ENCODE measurements at places on chromosomes 5 and 9. TPM values are rescaled to one million over a fixed set of nuclear protein-coding genes. Genes with fewer than 3 reads are reported as not detected.

- peak; percentile 80 for DNase-seq
- no peaks in the 10 kb centered on the region for H3K36me3 ChIP-seq
- H3K4me1 ChIP-seq, result peaks cover 15% of the 10 kb centered on the region
- peaks cover 40% of the 10 kb centered on the region for H3K27me3 ChIP-seq
- no peak overlapping the region for H3K4me3 ChIP-seq
- no peak overlapping the region for H3K27ac ChIP-seq
Measured at GRCh38 chr5:173293817-173294672, 34.2 kb downstream of the STC2 start.

GRCh38 chr9:132717326-132717945, 47.2 kb downstream of the GTF3C4 start:
- H3K4me1 ChIP-seq, result peaks cover 6% of the 10 kb centered on the region
- H3K27me3 ChIP-seq, result peaks cover 23% of the 10 kb centered on the region
- no peaks in the 10 kb centered on the region for H3K36me3 ChIP-seq
- no peak overlapping the region for H3K27ac ChIP-seq
- no peak overlapping the region for H3K4me3 ChIP-seq

DNA sequence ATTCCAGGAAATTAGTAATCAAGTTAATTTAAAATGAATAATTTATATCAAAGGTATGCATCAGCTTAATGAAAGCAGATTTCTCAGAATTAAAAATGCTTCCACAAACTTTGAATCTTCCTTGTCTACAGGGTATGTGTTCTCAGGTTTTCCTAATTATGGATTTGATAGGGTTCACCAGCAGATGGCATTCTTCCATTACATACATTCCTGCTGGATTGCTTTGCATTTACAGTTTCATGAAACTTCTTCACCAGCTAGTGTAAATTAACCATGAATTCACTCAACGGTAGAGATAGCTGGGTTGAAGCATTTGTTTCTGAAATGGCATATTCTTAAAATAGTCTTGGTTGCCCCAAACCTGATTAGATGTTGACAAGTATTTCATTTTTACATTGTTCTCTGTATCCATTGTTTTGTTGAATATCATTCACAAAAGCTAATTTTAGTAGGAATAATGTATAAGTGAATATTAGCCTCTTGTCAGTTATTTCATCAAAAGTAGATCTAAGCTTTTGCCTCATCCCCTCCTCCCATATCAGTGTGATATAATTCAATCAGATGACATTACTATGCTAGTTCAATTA, 68.7 kb upstream of the WDR41 start:
- no peaks in the 10 kb centered on the region for H3K36me3 ChIP-seq
- no peak overlapping the region for H3K27ac ChIP-seq
- H3K27me3 ChIP-seq, result peaks cover 1% of the 10 kb centered on the region
- no peaks in the 10 kb centered on the region for H3K4me1 ChIP-seq
- DNase-seq, result no peak

DNA sequence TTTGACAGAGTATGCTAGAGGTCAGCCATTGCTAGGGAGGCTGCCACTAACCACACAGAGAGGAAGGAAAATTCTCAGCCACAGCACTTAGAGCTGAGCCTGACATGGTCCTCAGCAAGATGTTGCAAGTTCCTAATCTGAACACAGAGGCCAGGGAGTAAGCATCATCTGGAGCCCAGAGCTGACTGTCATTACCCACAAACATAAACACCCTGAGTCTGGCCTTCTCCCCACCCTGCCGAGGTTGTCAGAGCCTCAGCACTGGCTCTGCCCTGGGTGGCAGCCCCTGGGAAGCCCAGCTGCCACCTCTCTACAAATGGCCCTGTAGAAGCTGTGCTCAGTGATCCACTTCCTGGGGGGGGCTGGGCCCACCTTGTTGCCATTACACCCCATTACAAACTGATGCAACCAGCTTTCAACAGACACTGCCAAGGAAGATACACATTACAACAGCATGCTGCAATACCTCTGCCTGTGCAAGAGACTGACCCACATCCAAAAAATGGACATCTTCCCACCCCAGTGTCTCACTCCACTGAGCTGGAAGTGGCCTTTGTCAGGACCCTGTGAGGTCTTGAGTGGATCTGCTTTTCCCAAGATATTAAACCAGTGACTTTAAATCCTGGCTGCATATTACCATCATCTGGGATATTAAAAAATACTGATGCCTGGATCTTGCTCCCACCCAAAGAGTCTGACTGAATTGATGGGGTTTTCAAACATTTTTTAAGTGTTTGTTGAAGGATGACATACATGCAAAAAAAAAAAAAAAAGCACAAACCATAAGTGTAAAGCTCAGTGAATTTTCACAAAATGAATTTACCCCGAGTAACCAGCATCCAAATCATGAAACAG, 33.0 kb downstream of the IRF1 start:
- H3K36me3 ChIP-seq, result peaks cover 20% of the 10 kb centered on the region
- DNase-seq, result peak; percentile 53
- H3K4me3 ChIP-seq, result no peak overlapping the region
- H3K27me3 ChIP-seq, result no peaks in the 10 kb centered on the region

- peaks cover 60% of the 10 kb centered on the region for H3K27me3 ChIP-seq
- H3K4me3 ChIP-seq, result no peak overlapping the region
- no peak overlapping the region for H3K27ac ChIP-seq
Measured at GRCh38 chr5:73337586-73338255, 110.9 kb downstream of the FOXD1 start.

GRCh38 chr5:14956423-14957046, 85.0 kb upstream of the ANKH start:
- no peaks in the 10 kb centered on the region for H3K36me3 ChIP-seq
- no peaks in the 10 kb centered on the region for H3K4me1 ChIP-seq
- H3K27ac ChIP-seq, result no peak overlapping the region
- no peaks in the 10 kb centered on the region for H3K27me3 ChIP-seq
- no peak for DNase-seq
- no peak overlapping the region for H3K4me3 ChIP-seq

Gene TOR2A
- 12.7 TPM for total RNA-seq

GRCh38 chr5:8997542-8998070, 548.3 kb downstream of the SEMA5A start:
- no peak for DNase-seq
- H3K36me3 ChIP-seq, result no peaks in the 10 kb centered on the region

- H3K27me3 ChIP-seq, result peaks cover 15% of the 10 kb centered on the region
- no peak overlapping the region for H3K27ac ChIP-seq
- H3K4me3 ChIP-seq, result no peak overlapping the region
- DNase-seq, result no peak
- H3K4me1 ChIP-seq, result peaks cover 3% of the 10 kb centered on the region
Measured at GRCh38 chr5:35114698-35115097, 66.9 kb upstream of the AGXT2 start.

Gene C5orf24
- total RNA-seq, result 21.9 TPM

Gene TRPM3
- not detected for total RNA-seq

DNA sequence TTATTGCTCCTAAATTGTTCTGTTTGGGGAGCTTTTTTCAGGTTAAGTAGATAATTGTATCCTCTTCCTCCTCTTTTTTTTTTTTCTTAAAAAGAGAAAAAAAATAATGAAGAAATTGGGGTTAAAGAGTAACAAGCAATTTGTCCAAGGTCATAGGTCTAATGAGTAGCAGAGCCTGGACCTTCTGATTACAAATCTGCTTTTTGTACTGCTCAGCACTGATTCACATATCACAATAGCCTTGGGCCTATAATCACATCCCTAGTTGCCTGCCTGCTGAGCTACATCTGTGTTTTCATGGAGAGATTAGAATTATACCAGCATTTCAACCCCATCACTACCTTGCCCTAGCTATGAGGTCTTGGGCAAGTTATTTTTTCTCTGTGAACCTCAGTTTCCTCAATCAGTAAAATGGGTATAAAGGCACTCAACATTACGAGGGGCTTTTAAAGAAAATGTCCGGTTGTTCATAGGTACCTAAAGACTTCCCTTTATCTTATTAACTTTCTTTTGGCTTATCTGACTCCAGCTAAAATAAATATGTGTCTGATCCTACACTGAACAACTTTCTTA, 152.3 kb downstream of the BAAT start:
- no peak overlapping the region for H3K27ac ChIP-seq
- H3K4me3 ChIP-seq, result no peak overlapping the region
- no peaks in the 10 kb centered on the region for H3K4me1 ChIP-seq
- DNase-seq, result no peak

- H3K27me3 ChIP-seq, result peaks cover 2% of the 10 kb centered on the region
- DNase-seq, result no peak
- H3K36me3 ChIP-seq, result no peaks in the 10 kb centered on the region
- no peak overlapping the region for H3K27ac ChIP-seq
Measured at GRCh38 chr9:76916231-76916630, 10.3 kb upstream of the PRUNE2 start.

- H3K4me1 ChIP-seq, result peaks cover 3% of the 10 kb centered on the region
- DNase-seq, result peak; percentile 62
- no peaks in the 10 kb centered on the region for H3K36me3 ChIP-seq
- no peak overlapping the region for H3K27ac ChIP-seq
- H3K27me3 ChIP-seq, result peaks cover 7% of the 10 kb centered on the region
- H3K4me3 ChIP-seq, result no peak overlapping the region
Measured at GRCh38 chr5:171484460-171484899, 65.0 kb downstream of the FGF18 start.

Gene OCLN
- total RNA-seq, result 0.83 TPM

DNA sequence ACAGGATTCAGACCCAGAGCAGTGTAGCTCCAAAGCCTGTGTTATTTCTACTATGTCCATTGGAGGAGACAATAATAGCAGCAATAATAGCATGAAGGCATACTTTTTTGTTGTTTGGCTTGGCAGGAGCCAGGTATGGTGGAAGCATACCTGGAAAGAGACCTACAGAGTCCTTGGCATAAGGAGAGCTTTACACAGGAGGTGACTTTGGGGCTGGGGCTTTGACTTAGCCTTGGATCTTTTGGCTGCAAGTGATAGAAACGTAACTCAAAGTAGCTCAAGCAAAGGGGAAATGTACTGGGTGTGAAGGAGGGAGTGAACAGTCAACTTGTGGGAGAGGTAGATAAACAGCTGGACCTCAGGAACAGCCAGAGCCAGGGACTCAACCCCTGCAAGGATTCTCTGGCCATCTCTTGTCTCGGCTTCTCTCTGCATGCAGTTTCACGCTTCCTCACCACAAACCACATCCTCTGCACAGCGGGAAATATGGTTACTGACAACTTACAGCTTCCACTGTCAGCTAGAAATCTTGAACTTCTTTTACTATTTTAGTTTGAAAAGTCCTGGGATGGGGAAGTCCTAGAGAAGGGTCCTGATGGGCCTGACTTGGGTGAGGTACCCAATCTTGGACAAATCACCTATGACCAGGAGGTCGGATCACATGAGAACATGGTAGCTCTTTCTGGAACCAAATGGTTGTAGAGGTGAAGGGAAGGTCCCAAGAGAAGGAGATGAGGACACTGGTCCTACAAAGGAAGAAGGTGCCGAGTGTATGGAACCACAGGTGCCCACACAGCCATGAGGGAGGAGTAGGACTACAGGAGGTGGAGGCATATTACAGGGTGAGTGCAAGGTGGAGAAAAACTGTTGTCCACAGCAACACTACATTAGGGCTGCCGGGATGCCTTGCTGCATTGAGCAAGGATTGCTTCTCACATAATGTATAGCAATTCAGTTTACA, 47.0 kb upstream of the TGFBR1 start:
- peak overlapping the region; percentile 54 for H3K4me3 ChIP-seq
- H3K4me1 ChIP-seq, result peaks cover 64% of the 10 kb centered on the region
- H3K27me3 ChIP-seq, result no peaks in the 10 kb centered on the region
- no peaks in the 10 kb centered on the region for H3K36me3 ChIP-seq

DNA sequence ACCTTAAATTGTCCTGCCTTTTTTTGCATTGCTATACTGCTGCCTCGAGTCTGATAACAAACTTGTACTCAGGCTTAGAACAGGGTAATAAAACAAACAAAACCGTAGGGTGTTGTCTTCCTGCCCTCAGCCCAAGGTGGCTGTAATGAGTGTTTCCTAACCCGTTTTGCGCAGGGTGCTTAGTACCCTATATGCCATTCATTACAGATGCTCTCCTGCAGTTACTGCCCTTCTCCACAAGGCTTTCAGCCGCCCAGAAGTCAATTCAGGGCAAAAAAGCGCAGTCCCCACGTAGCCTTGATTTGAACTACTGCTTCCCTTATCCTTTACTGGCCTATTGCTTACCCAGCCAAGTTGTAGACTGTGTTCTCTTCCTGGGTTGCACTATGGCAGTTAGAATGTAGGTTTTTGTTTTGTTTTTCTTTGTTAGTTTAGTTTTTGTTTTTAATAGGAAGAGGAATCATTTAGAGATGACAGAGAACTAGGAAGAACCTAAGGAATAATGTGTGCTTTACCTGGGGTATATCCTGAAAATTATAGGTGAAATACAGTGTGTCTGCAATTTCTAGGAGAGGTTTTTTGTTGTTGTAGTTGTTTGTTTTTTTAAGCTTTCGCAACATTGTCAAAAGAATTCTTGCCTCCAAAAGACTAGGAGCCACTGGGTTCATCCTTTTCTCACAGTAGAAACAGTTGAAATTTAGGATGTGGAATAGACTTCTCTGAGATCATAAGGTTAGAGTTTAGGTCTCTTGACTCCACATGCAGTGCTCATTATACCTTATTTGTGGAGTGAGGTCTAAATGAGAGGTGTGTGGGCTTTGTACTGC, 1.3 kb downstream of the HMGXB3 start:
- peak; percentile 77 for DNase-seq
- peaks cover 18% of the 10 kb centered on the region for H3K36me3 ChIP-seq
- H3K27me3 ChIP-seq, result no peaks in the 10 kb centered on the region
- peaks cover 43% of the 10 kb centered on the region for H3K4me1 ChIP-seq
- H3K4me3 ChIP-seq, result peak overlapping the region; percentile 86

- no peaks in the 10 kb centered on the region for H3K4me1 ChIP-seq
- no peak overlapping the region for H3K4me3 ChIP-seq
- DNase-seq, result no peak
Measured at GRCh38 chr9:126017758-126018157, 270.6 kb downstream of the PBX3 start.

DNA sequence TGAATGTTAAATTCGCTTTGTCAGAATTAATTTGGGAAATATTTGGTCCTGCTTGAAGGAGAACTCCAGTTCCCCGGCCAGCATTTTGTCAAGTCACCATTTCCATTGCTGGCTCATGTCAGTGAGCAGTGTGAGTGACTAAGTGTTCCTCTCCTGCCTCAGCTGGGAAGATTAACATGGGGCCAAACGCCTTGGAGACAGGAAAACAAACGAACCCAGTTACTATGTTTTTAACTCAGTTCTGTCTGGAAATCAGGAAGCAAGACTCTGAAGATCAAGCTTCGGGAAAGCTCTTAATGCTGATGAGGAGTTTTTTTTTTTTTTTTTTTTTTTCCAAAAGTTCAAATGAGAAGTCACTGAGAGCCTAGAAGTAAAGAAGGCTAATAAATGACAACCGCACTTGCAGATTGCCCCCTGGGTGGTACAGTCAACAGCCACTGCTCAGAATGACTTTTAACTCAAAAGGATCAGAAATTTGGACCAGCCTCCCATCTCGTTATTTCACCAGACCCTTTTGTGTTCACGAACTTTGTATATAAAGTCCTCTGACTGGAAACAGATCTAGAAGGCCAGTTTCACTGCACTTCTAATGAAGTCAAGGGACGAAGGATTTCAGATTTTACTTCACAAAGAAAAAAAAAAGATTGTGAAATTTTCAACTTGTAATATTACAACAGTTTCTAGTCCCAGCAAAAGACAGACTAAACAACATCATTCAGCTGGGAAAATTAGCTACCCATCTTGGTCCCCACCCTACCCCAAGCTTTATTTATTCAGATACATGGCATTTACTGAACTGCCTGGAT, 121.3 kb downstream of the LHFPL2 start:
- H3K4me1 ChIP-seq, result peaks cover 2% of the 10 kb centered on the region
- no peak overlapping the region for H3K27ac ChIP-seq
- DNase-seq, result no peak
- H3K4me3 ChIP-seq, result no peak overlapping the region
- no peaks in the 10 kb centered on the region for H3K36me3 ChIP-seq
- peaks cover 10% of the 10 kb centered on the region for H3K27me3 ChIP-seq

Gene GRM6
- not detected for total RNA-seq

GRCh38 chr5:157620776-157621175, 31.5 kb downstream of the SOX30 start:
- H3K4me1 ChIP-seq, result peaks cover 6% of the 10 kb centered on the region
- no peak for DNase-seq
- H3K36me3 ChIP-seq, result no peaks in the 10 kb centered on the region

Gene COMMD10
- total RNA-seq, result 22.1 TPM

Measured in activated CD4-positive, alpha-beta memory T cell treated with anti-CD3 and anti-CD28 coated beads for 36 hours (primary cell).